GM23338 (cell line): ENCODE measurements at places on chromosomes 2 and 18. TPM values are rescaled to one million over a fixed set of nuclear protein-coding genes. Genes with fewer than 3 reads are reported as not detected.

GRCh38 chr2:142863485-142863961 lies 13.9 kb upstream of the KYNU start:
- H3K4me3 ChIP-seq, result no peak overlapping the region
- no peaks in the 10 kb centered on the region for H3K4me1 ChIP-seq
- H3K36me3 ChIP-seq, result no peaks in the 10 kb centered on the region
- no peaks in the 10 kb centered on the region for H3K27me3 ChIP-seq

DNA sequence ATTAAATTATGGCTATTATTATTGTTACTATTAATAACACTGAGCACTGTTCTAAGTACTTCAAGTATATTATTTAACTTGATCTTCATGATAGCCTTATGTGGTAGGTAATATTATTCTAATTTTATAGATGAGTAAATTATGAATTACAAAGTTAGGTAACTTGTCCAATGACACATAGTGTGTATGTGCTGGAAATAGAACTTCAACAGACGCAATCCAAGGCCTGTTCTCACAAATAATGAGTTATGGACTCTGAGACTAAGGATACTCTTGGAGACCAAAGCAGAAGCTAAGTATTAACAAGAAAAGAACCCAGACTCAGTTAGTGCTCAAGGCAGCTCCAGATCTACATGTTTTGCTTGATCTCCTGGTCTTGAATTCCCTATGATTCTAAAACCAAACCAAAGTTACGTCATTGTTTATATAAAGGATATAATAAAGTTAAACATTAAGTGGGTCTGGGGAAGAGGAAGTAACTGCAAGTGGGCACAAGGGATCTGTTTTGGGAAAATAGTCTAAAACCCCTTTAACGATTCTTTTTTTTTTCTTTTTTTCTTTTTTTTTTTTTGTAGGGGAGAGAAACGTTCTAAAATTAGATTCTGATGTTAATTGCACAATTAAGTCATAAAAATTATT lies 211.3 kb downstream of the ERBB4 start:
- no peak for DNase-seq
- H3K27ac ChIP-seq, result no peak overlapping the region
- H3K4me1 ChIP-seq, result no peaks in the 10 kb centered on the region

SALL3 gene
- 29.0 and 39.8 TPM in 2 replicates for total RNA-seq

DNA sequence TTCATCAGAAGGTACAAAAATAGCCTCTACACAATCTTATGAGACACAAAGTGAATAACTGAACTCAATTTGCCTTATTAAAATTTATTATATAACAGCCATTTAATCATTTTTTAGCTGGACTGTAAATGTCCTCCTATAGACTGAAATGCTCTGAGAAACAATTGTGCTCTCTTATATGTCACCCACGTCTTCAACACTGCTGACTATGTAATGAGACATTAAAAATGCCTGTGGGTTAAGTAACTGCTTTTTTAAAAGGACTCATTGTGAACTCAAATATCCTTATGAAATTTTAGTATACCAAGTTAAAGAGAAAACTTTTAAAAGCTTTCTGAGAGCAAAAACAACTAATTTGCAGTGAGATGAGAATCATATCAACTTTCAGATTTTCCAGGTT lies 10.4 kb upstream of the GALNT1 start:
- DNase-seq, result no peak
- H3K4me1 ChIP-seq, result no peaks in the 10 kb centered on the region
- H3K36me3 ChIP-seq, result no peaks in the 10 kb centered on the region

LRRC30 gene
- total RNA-seq, result not detected in 2 replicates

CABYR gene
- 34.6 and 48.4 TPM in 2 replicates for total RNA-seq

DNA sequence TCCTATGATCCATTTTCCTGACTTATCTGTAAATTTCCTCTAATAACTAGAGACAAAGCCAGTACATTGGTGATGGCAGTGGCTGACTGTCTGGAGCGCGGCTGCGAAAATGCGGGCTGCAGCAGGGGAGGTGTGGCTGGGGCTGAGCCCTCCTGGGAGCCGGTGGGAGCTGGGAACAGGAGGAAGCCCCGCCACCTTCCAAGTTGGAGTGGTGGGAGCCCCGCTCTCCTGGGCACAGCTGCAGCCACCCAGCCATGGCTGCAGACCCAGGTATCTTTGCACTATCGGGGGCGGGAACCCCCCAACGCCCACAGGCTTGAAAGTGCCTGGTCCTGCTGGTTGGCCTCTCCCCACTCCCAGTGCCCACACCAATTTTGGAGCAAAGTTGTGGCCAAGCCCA lies 633.0 kb upstream of the TMEFF2 start:
- H3K27me3 ChIP-seq, result no peaks in the 10 kb centered on the region
- no peak for DNase-seq
- no peak overlapping the region for H3K4me3 ChIP-seq
- H3K27ac ChIP-seq, result no peak overlapping the region
- H3K36me3 ChIP-seq, result no peaks in the 10 kb centered on the region
- no peaks in the 10 kb centered on the region for H3K4me1 ChIP-seq

GRCh38 chr2:211026109-211026508 lies 469.7 kb downstream of the CPS1 start:
- no peak overlapping the region for H3K4me3 ChIP-seq
- no peaks in the 10 kb centered on the region for H3K4me1 ChIP-seq
- H3K36me3 ChIP-seq, result peaks cover 8% of the 10 kb centered on the region
- H3K27ac ChIP-seq, result no peak overlapping the region
- no peaks in the 10 kb centered on the region for H3K27me3 ChIP-seq
- no peak for DNase-seq

- H3K36me3 ChIP-seq, result no peaks in the 10 kb centered on the region
- H3K4me1 ChIP-seq, result peaks cover 32% of the 10 kb centered on the region
- H3K4me3 ChIP-seq, result no peak overlapping the region
- DNase-seq, result no peak
These were observed 1.7 kb downstream of the TMBIM1 start for GRCh38 chr2:218290316-218291261.

CCDC121 gene
- total RNA-seq, result 1.7 and 1.9 TPM in 2 replicates
